AG08396 (cell line): ENCODE measurements at places on chromosomes 3 and 15.
A peak's percentile ranks its signal among the peaks of the same experiment; 100 is the strongest.

GRCh38 chr3:64454179-64454578 is 228.9 kb upstream of the PRICKLE2 start:
- DNase-seq, result peak; percentile 48

GRCh38 chr15:94740469-94740868 is 509.1 kb downstream of the MCTP2 start:
- no peak for DNase-seq

GRCh38 chr3:103863381-103863780 is 1428.6 kb downstream of the ZPLD1 start:
- DNase-seq, result no peak

- no peak for DNase-seq
Observed at GRCh38 chr15:90684281-90684680, 32.9 kb upstream of the BLM start.

DNA sequence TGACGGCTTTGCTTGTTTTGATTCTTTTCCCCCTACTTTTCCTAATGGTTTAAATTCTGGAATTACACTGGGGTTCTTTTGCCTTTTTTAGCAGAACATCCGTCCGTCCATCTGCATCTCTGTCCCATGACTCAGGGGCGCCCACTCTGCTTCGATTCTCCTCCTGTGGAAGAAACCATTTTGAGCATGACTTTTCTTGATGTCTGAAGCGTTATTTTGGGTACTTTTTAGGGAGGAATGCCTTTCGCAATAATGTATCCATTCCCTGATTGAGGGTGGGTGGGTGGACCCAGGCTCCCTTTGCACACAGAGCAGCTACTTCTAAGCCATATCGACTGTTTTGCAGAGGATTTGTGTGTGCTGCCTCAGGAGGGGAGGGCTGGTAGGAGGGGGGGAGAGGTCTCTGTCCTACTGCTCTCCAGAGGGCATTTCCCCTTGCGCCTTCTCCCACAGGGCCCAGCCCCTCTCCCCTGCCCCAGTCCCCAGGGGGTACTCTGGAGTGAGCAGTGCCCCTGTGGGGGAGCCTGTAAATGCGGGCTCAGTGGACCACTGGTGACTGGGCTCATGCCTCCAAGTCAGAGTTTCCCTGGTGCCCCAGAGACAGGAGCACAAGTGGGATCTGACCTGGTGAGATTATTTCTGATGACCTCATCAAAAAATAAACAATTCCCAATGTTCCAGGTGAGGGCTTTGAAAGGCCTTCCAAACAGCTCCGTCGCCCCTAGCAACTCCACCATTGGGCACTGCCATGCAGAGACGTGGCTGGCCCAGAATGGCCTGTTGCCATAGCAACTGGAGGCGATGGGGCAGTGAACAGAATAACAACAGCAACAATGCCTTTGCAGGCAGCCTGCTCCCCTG is 19.5 kb upstream of the BSN start:
- DNase-seq, result no peak

DNA sequence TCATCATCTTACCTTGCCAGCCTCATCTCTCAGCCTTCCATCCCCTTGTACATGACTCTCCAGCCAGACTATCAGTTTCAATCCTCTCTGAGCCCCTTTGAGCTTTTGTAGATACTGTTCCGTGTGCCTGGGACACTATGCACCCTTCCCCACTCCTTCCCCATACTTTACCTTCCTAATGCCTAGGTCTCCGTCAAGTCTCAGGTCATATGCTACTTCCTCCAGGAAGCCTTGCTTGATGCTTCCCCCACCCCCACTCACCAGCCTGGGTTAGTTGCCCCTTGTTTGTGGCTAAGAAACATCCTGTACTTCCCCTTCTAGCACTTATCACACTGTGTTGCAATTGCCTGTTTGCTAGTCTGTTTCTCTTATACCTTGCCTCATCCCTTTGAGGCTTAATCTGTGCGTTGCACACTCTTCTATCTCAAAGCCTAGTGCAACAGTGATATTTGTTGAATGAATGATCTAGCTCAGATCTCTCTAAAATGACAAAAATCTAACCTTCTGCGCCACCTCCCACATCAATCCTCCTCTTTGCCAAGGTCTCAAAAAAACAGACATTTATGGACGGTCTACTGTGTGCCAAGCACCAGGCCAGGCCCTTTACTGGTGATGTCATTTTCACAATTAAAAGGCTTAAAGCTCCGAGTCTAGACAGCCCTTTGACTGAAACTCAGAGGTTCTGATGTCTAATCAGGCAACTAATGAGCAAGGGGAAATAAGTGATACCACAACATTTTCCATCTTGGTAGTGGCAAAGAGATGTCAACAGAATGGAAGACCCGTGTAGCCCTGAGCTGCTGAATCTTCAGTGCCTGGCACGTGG is 6.5 kb upstream of the USP3 start:
- no peak for DNase-seq

GRCh38 chr3:172329070-172329469 is 119.2 kb downstream of the GHSR start:
- no peak for DNase-seq

DNA sequence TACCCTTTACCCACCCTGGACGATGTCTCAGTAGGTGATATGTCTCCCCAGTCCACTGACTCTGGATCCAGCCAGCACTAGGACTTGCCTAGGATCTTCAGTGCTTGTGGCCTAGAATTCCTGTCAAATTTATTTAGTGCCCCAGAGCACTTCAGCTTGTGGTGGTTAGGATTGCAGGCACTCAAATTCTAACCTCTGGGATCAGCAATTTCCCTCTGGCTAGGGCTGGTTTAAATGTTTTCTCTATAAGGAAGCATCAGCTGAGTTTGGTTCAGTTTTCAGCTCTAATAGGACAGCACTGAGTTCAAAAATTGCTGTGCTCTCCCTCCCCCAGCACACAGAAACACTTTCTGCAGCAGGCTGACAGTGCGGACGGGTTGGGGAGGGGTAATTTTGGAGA is 8.1 kb downstream of the OR5H6 start:
- DNase-seq, result no peak

DNA sequence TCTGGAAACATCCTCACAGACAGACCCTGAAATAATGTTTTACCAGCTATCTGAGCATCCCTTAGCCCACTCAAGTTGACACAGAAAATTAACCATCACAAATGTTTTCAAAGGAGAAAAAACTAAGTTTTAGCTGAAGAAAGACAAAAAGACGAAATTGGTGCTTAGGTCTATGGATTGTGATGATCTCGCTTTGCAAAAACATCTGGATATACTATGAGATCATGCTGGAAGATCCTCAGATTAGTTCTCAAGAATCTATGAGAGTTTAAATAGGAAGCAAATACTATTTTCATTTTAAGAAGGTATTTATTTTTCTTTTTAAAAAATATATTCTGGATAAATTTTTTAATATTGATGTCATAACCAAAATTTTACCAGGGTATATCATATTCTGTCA is 42.6 kb upstream of the MBNL1 start:
- DNase-seq, result no peak

- no peak for DNase-seq
Observed at GRCh38 chr15:92277776-92278175, 115.9 kb upstream of the ST8SIA2 start.

DNA sequence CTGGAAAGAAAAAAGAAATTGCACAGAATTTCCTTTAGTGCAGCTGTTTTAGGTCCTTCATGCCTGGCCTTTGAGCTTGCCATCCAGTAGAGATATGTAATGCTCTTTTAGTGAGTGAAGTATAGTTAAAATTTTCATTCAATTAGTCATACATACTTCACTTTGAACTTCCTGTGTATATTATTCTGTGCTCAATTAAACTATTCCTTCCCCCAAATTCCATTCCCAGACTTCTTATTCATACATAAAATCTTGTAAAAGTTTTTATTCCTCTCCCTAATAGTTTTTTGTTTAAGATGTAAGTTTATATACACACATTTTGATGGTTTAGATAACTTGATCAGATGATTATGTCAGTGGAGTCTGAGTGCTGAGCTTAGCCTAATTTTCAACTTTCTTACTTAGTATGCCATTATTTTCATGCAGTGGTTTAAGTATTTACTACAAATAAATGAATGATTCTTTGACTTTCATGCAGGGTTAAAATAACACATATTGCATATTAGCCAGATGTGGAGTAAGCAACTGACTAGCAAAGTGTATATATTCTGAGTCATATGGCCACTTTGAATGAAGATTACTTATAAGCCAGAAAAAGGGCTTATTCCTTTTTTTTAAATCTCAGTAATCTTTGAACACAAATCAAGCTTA is 42.5 kb upstream of the ABHD10 start:
- DNase-seq, result peak; percentile 48

- DNase-seq, result no peak
Observed at GRCh38 chr15:81375461-81375860, 1.4 kb upstream of the TMC3 start.

DNA sequence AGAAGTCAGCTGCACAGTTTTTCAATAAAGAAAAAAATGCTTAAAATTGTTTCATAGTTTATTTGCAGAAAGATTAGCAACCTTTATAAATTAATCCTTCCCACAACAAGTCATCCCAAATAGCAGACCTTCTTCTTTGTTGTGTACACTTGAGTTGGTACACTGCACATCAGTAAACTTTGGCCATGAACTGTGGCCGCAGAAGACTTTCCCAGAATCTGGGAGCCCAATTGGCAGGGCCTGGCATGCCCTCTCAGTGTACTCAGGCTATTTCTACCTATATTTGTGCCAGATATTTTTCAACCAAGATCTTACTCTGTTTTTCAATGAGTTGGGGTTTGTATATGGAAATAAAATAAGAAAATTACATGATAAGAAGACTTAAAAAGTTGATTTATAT is 133.1 kb downstream of the DIPK2A start:
- no peak for DNase-seq

DNA sequence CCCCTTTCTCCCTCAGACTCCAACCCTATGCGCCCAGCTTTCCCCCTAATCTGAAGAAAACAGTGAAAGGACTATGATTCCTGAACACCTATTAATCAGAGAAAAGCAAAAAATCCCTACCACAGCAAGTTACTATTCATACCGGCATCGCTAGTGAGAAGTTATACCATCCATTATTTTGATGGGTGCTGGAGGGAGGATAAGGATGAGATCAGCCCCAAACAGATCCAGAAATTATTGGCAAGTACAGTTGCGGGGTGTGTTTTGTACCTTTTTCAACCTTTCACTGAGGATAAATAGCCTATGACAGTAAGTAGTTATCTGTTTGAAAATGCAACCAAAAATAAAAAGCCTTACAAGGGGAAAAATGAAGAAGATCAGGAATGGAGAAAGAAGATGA is 59.9 kb upstream of the ADAMTS9 start:
- no peak for DNase-seq

GRCh38 chr3:127833281-127834032 is 11.1 kb upstream of the MGLL start:
- no peak for DNase-seq

- DNase-seq, result no peak
Observed at GRCh38 chr15:33671456-33671855, 296.8 kb upstream of the CHRM5 start.

DNA sequence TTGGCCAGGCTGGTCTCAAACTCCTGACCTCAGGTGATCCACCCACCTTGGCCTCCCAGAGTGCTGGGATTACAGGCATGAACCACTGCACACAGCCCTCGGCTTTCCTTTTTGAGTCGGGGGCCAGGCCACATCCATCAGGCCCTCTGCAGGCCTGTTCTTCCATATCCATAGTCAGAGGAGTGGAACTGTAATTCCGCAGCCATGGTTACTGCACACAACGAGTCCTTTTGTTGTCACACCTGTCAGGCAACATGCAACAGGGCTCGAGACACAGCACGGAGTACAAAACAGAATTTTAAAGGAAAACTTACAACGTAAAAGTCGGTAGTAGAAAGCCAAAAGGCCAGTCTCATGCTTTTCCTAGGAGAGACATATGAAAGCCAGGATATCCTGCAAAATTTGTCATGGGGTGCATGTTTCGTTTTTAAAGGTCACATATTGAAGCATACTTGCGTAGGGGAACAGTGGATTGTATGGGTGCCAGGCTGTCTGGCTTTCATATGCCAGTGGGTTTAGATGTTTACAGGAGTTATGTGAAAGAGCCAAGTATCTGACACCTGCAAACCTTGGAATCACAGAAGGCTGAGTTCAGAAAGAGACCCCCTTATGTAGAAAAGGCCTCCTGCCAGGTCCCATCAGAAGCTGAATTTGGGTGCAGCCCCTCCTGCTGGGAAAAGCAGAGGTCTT is 63.2 kb upstream of the LPP start:
- DNase-seq, result no peak

GRCh38 chr3:42130329-42131070 is 39.3 kb downstream of the TRAK1 start:
- no peak for DNase-seq
